DMS79 (cell line): ENCODE measurements at places on chromosomes 5 and 9.

DNA sequence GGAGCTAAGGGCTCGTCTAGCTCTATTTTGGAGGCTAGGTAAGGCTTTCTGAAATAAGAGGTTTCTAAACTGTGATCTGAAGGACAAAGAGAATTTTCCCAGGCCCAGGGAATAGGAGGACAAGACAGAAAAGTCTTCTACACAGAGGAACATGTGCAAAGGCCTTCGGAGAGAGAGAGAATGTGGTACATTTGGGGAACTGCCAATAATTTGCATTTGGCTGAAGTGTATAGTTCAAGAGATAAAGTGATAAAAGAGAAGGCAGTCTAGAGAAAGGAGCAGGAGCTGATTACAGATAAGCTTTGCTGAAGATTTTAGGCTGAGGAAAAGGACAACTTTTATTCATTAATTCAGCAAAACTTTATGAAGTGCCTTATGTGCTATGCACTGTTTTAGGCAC, 214.4 kb upstream of the ELL2 start:
- DNase-seq: no peak

- no peak for DNase-seq
Measured at GRCh38 chr5:94329115-94329514, 289.3 kb downstream of the KIAA0825 start.

GRCh38 chr5:174567506-174568141, 156.8 kb upstream of the MSX2 start:
- no peak for DNase-seq

- DNase-seq: no peak
Measured at GRCh38 chr5:51486158-51486557, 102.9 kb downstream of the ISL1 start.

GRCh38 chr9:7097785-7098752, 340.3 kb downstream of the KDM4C start:
- DNase-seq: no peak

DNA sequence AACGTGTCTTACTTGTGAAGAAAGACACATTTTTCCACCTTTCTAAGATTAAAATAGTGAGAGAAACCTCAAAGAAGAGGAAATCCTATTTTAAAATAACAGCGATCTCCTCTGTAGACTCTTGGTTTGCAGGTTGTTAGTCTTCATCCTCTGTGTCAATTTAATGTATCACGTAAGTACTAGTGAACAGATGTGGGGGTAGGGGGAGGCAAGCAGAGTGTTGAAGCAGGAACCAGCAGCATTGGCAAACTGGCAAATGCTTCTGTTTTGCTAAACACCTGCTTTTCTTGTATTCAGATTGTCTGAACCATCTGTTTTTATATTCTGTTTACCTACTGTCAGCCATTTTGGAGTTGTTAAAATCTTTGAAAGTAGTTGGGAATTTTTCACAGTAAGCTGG, 159.3 kb upstream of the TLX3 start:
- DNase-seq: no peak

- no peak for DNase-seq
Measured at GRCh38 chr5:252546-252945, 18.9 kb upstream of the PDCD6 start.

DNA sequence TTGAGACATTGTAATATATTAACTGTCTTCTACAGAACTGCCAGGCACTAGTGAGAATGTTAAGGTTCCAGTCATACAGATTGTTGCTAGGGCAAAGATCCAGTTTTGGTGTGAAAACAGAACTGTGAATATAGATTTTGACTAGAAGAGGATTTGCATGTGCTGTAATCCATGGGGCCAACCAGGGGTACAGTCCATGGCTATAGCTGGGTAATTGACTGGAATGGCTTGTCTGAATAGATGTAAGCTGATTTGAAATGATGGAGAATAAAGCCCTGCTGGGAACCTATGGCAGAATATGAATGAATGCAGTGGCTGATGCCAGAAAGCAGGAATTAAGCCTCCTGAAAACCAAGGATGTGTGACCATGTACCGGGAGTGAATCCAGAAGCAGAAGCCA, 748.5 kb upstream of the CDH10 start:
- no peak for DNase-seq

- DNase-seq: no peak
Measured at GRCh38 chr5:89087128-89087527, 204.1 kb upstream of the MEF2C start.

GRCh38 chr5:39476843-39477220, 52.1 kb upstream of the DAB2 start:
- no peak for DNase-seq

DNA sequence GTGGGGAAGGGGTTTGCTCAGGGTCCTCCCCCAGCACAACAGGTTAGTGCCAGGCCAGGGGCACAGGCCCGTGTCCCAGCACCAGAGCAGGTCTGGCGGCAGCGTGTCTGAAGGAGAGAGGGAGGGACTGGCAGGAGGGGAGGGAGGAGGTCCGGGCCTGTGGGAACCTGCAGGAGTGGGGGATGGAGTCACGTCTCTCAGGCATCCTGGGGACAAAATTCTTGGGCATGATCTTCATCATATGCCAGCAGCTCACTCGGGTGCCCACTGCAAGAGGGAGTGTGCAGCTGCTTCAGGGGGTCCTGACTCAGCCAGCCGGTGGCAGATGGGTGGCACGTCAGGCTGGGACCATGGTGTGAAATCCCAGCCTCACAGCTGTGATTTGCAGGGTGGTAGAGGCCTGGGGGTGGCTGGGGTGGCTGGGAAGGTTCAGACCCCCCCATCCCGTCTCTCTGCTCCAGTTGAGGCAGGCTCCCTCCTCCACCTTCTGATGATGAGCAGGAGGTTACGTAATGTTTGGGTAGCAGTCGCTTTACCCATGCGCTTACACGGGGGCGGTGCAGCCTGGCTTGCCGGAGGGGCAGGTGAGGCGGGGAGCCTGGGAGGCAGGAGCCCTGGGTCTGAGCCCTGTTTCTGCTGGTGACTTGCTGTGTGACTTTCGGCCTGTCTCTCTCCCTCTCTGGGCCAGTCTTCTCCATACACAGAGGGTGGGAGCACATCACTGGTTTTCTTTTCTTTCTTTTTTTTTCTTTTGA, 40.5 kb downstream of the NCS1 start:
- DNase-seq: no peak
